ENCODE measurements at places on chromosomes 1 and 21.

GRCh38 chr1:204224655-204225054 is 10.9 kb upstream of the GOLT1A start:
- no peak for DNase-seq

DNA sequence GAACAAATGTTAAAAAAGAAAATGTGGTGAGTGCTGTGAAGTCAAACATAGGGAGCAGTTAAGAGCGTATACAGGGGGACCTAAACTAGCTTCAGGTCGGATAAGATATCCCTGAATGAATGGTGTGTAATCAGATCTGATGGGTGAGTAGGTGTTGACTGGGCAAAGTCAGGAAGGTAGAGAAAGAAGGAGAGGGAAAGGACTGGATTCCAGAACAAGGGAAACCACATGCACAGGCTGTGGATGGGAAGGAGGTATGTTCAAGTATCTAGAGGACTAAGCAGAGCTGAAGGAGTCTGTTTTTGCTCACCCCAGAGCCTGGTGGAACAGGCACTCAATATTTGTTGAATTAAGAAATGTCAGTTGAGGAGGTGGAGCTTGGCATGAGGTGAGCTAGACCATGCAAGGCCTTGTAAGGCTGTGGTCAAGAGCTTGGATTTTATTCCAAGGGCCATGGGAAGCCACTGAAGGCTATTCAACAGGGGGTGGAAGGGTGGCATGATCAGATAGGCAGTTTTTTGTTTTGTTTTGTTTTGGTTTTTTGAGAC is 27.4 kb downstream of the MAP7D1 start:
- no peak for DNase-seq

- no peak for DNase-seq
Observed at GRCh38 chr1:235639226-235640205, 10.1 kb downstream of the GNG4 start.

DNA sequence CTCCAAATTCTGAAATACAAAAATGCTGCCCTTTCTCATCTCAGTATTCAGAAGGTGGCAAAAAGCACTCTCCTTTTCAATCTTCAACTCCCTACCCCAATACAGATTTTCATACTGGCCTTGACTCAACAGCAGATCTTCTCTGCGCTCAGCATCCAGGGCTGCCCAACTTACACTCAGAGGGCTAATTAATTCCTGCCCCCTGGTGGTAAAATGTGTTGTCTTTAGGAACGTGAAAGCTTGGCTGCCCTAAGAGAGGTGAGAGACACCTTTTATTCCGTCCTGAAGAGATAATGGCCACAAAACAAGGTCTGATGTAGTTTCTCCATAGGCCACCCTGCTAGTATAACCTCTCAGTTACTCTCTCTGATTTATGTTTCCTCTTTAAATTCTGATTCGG is 25.0 kb downstream of the KRTAP24-1 start:
- DNase-seq, result no peak

DNA sequence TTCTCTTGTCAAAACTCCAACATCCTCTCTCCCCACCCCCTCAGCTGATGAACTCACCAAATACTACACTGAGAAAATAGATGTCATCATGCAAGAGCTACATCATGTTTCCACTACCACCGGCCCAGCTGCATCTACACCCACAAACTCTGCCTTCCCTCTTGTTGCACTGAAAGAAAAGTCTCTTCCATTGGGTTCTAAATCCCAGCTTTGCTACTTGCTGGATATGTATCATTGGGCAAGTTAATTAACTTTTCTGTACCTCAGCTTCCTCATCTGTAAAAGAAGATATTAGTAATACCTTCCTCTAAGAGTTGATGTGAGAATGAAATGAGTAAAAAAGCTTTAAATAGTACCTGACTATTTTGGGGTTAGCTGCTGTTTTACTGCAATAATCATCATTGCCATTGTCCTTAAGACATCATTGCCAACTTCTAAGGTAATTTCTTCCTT is 108.6 kb downstream of the OLFML2B start:
- no peak for DNase-seq

Data from frontal cortex (tissue), 4 donors.